ENCODE measurements at places on chromosomes 11 and 22.

- DNase-seq, result no peak
Measured at GRCh38 chr11:11667056-11667455, 45.3 kb upstream of the GALNT18 start.

DNA sequence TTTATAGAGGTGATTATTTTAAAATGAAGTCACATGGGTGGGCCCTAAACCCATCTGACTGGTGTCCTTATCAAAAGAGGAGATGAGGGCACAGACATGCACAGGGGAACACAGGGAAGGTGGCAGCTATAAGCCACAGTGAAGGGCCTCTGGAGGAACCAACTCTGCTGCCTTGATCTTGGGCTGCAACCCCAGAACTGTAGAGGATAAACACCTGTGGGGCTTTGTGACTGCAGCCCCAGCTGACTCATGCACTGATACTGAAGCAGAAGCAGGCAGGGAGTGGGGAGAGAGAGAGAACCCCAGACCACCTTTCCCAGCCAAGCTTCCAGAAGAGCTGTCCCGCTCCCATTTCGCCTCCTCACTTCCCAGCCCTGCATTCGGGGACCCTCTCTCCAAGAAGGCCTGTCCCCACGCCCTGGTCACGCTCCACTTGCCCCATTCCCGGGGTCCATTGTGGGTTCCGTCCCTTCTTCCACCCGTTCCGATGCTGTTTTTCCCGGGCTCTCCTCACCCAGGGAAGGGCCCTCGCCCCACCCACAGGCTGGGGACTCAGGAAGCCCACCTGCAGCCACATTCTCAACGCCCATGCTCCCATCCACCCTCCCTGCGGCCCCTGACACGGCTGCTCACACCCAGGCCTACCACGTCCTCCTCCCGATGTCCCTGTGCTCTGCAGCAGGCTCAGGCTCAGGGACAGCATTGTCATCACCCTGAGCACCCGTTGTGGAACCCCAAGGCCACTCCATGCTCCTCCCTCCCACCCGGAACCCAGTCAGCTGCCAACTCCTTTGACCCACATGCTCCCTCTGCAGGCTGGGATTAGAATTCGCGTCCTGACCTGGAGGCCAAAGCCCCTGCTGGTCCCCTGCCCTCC, 90.8 kb upstream of the SHANK2 start:
- DNase-seq, result peak; percentile 21

DNA sequence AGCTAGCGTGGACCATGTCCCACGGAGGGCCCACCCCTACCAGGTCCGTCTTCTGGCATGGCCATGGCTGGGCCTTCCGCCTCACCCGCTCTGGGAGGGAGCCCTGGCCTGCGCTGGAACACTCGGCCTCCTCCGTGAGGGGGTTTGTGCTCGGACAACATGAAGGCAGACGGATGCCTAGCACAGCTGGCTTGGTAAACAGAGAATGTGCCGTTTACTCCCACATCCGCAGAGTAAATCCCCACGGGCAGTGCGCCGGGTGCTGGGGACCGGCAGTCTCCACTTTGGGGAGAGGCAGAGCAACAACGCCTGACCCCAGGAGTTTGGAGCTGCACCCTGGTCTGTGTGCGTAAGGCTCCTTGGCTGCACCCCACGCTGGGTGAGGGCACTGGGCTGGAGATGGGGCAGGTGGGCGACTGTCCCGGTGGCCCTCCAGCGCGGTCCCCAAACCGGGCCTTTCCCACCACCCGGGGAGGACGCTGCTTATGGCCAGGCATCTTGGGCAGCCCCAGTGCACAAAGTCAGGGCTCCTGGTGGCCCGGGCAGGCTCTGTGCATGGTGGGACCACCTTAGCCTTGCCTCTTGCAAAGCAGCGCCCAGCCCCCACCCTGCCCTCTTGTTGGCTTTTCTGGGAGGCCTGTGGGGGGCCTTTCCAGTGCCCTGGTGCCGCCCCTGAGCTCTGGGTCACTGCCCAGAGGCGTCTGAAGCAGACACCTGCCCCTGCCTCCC, 30.7 kb upstream of the MUC5AC start:
- no peak for DNase-seq

DNA sequence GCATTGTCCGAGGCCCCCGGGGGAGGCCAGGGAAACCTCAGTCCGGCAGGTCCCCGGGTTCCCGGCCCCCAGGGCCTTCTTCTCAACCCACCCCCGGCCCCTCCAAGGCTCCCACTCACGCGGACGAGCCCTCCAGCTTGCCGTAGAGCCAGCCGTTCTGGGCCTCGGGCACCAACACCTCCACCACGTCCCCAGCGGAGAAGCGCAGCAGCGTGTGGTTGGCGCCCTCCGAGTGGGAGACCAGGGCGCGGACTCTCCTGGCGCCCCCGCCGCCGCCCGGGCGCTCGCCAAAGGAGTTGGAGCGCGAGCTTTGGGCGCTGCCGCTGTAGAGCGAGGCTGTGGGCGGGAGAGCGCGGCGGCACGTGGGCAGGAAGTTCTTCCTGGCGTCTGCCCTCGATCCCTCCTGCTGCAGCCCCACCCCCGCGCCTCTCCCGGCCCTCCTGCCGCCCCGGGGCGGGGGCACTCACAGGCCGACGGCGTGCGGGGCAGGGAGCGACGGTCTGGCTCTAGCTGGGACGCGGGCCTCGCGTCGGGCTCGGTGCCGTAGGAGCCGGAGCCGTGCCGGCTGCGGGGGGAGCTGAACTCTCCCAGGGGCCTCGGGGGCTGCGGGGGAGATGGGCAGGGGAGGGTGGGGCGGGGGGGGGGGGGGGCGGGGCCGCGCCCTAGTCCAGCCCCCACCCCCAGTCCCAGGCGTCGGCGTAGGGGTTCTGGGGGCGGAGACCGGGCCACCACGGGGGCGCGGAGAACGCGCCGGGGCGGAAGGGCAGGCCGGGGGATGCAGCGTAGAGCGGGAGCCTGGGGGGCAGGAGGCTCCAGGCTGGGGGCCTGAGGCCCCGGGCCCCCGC, 4.9 kb upstream of the SLC16A8 start:
- no peak for DNase-seq

DNA sequence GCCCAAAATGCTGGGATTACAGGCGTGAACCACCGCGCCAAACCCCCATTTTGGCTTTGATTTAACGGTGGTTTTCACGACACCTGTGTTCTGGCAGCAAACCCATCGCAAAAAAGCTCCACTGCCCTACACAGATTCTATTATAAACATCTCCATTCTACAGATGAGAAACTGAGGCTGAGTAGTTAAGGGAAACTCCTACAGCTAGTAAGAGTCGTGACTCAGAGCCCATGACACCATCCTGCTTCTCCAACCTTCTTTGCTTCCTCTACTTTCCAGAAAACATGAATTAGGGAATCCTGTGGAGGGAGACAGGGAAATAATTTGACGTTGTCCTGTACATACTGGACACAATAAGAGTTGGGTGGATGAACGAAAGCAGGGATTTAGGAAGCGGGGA, 429 bp upstream of the SNX15 start:
- DNase-seq, result no peak

- no peak for DNase-seq
Measured at GRCh38 chr22:35634015-35634414, 14.2 kb upstream of the APOL6 start.

GRCh38 chr11:61642162-61642561, 38.0 kb upstream of the DAGLA start:
- no peak for DNase-seq

- DNase-seq, result no peak
Measured at GRCh38 chr22:38347944-38348750, 30.9 kb upstream of the CSNK1E start.

DNA sequence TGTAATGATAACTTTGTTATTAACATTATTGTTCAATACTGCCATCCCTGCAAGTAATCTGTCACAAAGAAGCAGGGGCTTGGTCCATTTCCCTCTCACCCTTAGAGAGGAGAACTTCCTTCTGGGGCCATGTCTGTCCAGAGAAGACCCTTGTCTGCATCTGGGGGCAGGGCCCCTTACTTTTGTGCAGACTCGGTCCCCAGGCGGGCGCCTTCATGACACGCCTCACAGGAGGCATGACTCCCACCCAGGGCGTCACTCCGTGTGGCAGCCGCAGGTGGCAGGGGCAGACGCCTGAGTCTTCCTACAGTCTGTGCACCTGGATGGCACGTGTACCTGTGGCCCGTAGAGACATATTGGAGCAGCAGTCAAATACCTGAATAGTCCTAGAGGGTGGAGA, 21.8 kb upstream of the B3GAT1 start:
- no peak for DNase-seq

GRCh38 chr11:2864901-2865300, 20.7 kb downstream of the CDKN1C start:
- no peak for DNase-seq

DNA sequence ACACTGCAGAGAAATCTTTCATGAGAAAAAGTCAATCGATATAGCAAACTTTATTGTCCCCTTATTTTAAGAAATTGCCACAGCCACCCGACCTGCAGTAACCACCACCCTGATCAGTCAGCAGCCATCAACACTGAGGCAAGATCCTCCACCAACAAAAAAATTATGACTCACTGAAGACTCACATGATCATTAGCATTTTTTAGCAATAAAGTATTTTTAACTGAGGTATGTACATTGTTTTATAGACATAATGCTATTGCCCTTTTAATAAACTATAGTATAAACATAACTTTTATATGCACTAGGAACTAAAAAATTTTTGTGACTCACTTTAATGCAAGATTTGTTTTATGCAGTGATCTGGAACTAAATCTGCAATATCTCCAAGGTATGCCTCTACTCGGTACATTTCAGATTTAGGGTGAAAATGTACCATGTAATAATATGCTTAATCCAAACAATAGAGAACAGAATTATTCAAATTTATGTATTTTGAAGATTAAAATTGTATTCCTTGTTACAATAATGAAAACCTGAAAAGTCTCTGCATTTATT, 79.2 kb upstream of the CEP126 start:
- DNase-seq, result no peak

- no peak for DNase-seq
Measured at GRCh38 chr22:24380220-24380904, 47.0 kb upstream of the ADORA2A start.

DNA sequence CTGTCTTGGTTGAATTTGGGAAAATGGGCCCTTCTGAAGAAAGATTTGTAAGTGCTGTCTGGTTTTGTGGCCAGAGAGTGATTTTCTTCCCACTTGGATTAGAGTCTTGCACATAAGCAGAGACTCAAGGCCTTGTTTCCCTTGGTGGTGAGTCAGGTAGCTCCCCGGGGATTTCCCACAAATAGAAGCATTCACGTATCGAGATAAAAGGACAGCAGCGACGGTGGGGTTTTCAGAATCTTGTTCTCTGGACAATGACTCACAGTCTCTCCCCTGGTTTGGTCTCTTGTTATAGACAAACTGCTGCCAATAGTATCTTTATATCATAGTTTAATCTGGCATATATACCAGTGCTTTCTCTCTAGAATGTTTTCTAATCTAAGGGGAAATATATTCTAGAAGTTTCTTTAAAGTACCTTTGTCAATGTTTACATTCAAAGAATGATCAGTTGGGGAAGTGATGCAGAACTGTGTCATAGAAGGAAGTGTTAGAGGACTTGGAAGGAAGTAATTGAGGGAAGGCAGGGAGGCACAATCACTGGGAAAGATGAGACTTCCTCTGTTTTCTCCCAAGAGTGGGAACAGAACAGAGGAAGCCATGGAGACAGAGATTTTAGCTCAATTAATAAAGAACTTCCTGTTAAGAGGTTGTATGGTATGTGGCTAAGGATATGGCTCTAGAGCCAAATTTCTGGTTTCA, 18.1 kb downstream of the POLA2 start:
- DNase-seq, result peak; percentile 62

DNA sequence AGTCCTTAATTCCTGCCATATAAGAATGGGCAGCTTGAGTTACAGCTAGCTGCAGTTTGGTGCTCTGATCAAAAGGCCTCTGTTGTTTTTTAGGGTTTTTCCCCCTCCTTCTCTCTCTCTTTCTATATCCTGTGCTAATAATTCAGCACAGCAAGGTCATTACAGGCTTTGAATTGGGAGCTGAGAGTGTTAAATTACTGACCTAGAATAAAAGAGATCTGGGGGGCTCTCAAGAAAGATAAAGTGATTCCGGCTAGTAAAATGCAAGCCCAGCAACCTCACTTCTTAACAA, 84.9 kb downstream of the CSTPP1 start:
- no peak for DNase-seq

DNA sequence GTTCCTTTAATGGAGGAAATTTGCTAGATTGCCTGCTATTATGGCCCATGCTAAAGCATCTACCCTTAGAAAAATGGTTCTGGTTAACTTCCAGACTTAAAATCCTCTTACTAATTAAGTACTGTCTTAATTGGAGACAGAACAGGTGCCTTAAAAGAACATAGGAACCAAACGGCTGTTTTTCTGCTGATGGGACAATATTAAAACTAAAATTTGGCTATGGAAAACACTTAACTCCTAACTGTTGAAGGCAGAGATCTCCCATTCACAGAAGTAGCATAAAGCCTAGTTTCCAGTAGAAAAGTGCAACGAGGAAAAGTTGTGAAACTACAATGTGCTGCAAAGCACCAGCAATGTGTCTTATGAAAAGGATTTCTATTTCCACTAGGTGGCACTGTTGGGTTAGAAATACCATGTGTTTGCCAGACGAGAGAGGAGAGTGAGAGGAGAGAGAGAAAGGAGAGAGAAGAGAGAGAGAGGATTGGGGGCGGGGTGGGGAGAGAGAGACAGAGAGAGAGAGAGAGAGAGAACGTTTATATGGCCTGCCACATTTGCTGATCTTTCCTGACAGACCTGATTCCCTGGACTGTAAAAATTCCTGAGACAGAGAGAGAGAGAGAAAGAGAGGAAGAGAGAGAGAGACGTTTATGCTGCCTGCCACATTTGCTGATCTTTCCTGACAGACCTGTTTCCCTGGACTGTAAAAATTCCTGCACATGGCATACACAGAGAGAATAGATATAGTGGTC, 51.5 kb downstream of the FAM181B start:
- peak; percentile 77 for DNase-seq

GRCh38 chr11:117876341-117877119, at the start of gene FXYD6:
TSS of gene FXYD6 (minus strand) at chr11:117876658. CDS start at chr11:117842776, 33,882 bp downstream.
- no peak for DNase-seq

- DNase-seq, result no peak
Measured at GRCh38 chr11:85749287-85749834, 61.6 kb downstream of the SYTL2 start.

GRCh38 chr11:106988151-106989077, 29.9 kb downstream of the GUCY1A2 start:
- DNase-seq, result no peak

DNA sequence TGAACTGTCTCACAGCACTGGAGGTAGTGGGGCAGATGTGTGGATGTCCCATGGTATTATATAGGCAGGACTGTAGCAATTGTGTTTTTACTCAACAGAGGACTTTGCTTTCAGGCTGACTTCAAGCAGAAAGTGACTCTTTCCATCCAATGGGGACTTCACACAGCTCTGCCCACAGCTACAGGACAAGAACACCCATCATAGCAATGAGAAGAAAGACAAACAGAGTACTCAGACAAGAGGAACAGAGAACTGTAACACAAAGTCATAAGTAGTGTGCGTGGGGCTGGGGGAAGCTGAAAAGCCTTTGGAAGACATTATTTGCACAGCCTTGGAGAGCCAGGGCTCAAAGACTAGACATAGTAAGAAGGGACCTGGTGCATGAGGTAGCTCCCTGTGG, 70.3 kb downstream of the CCDC81 start:
- DNase-seq, result no peak

- DNase-seq, result no peak
Measured at GRCh38 chr22:36325154-36326031, 62.4 kb downstream of the MYH9 start.

- DNase-seq, result peak; percentile 83
Measured at GRCh38 chr22:36377022-36377631, 10.6 kb downstream of the MYH9 start.

- no peak for DNase-seq
Measured at GRCh38 chr11:35523331-35523768, 2.1 kb downstream of the PAMR1 start.
